ENCODE measurements at places on chromosomes 5 and 9. TPM values are rescaled to one million over a fixed set of nuclear protein-coding genes. Genes with fewer than 3 reads are reported as not detected.
A peak's percentile ranks its signal among the peaks of the same experiment; 100 is the strongest.

- peak; percentile 72 for DNase-seq
These were observed 75.7 kb downstream of the TEK start for GRCh38 chr9:27184556-27185351.

DNA sequence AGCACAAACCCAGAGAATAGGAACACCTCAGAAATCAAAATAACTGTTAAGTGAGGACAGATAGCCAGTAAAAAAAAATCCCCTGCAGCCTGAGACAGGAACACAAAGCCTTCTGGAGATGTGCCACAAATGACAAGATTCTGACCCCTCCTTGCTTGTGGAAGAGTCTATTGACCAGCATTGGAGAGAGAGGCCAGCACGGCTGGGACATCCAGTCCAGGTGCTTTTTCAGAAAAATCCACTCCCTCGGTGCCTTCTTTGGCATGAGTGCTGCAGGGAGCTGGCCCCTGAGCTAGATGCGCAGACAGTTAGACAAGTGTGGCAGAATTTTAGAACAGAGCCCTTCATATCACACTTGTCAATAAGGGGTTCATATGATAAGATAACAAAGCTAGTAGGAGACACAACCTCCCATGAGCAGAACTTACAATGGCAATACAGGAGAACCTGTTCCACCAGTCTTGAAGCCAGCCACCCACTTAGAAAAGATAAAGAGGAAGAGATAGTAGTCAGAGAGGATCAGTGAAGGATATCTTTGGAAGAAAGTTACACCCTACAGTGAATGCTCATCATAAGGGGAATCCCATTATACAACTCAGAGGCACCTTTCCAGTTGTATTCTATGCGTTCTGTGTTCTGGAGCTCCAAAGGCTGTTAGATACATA lies 298.4 kb downstream of the TLE1 start:
- DNase-seq: no peak

DNA sequence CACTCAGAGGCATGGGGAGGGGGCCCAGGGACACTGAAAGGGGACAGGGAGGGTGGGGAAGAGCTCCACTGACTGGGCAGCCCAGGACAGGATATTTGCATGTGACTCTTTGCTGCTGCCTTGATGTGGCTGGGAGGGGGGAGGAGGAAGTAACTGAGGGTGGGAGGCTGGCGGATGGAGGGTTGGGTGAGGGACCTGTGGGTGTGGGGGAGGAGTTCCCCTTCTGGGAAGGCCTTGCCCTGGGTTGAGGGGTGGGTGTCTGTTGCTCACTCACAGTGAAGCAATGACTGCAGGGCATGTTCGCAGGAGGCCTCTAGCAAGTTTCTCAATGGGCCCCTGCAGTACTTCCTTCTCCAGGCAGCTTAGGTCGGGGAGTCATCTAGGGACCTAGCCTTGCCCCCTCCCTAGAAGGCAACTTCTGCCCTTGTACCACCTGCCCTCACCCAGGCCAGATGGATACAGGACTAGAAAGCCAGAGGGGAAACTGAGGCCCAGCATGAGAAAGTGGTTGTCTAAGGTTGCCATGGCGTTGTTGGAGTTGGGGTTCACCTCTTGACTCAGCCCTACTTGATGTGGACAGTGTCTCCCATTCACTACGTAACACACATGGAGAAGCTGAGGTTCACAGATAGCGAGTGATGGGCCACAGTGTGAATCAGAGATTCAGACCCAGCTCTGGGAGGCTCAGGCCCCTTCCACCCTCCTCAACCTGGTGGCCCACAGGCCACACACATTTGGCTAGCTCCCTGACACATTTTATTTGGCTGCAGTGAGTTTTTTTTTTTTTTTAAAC lies 3.0 kb downstream of the GRK6 start:
- DNase-seq: no peak

GRCh38 chr5:100023536-100023935 lies 511.6 kb upstream of the FAM174A start:
- no peak for DNase-seq

DNA sequence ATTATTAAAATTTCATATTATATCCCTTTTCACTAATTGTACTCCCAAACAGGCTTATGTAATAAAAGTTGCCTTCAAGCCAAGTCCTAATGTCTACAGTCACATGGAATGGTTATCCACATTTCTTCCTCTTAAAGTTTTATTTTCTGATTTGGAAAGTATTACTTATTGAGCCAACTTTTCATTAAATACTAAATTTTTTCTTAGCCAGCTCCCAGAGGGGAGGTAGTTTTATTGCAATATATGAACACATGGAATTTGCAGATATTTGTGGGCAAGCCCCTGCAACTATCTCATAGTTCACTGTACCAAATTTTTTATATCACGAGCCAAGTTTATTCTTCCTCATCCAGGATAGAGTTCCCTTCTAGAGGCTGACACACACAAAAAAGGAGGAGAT lies 332.8 kb upstream of the PTGER4 start:
- DNase-seq: no peak

- DNase-seq: no peak
These were observed 58.8 kb downstream of the MAN2A1 start for GRCh38 chr5:109748546-109748945.

GRCh38 chr9:109831998-109832658 lies 52.1 kb downstream of the PALM2AKAP2 start:
- DNase-seq: no peak

- no peak for DNase-seq
These were observed 71.9 kb downstream of the KIF4B start for GRCh38 chr5:155085282-155085989.

Gene ICE1
- 29.1 TPM for total RNA-seq
